ENCODE measurements at places on chromosomes 2 and 18.

DNA sequence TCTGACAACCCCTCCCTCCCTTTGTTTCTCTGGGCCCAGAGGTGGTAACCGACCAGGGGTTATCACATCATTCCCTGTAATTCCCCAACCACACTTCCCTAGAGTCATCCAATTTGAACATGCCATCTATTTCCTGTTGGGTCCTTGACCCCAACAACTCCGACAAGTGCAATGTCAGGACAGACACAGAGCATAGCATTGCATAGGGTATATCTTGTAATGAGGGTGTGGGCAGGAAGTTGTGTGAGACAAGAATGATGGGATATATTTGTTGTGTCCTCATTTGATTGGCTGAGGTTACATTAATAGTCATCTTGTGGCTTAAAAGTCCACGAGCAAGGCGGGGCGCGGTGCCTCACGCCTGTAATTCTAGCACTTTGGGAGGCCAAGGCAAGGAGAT is 33.4 kb upstream of the CNOT11 start:
- no peak overlapping the region for H3K4me3 ChIP-seq
- H3K27ac ChIP-seq, result no peak overlapping the region
- H3K4me1 ChIP-seq, result no peaks in the 10 kb centered on the region
- no peaks in the 10 kb centered on the region for H3K27me3 ChIP-seq
- H3K36me3 ChIP-seq, result no peaks in the 10 kb centered on the region

GRCh38 chr2:136919682-136920081 is 154.3 kb downstream of the THSD7B start:
- no peaks in the 10 kb centered on the region for H3K27me3 ChIP-seq
- H3K27ac ChIP-seq, result no peak overlapping the region
- H3K4me3 ChIP-seq, result no peak overlapping the region
- no peak for DNase-seq

DNA sequence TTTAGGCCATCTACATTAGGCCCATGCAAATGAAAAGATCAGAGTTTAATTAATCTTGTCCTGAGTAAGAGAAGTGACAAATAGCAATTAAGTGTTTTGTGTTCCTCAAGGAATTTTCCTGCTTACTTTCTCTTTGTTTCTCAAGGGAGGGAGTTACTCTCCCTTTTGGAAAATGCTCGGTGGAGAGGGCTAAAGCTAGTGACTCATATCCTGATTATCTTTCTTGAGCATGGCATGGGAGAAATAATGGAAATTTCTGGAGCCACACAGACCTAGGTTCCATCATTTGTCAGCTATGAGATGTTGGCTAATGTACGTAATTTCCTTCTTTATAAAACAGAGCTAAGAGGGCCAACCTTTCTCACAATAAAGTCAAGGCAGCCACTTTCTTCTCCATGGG is 177.1 kb downstream of the ETAA1 start:
- no peak overlapping the region for H3K27ac ChIP-seq
- no peak overlapping the region for H3K4me3 ChIP-seq
- no peaks in the 10 kb centered on the region for H3K27me3 ChIP-seq
- peaks cover 20% of the 10 kb centered on the region for H3K4me1 ChIP-seq
- DNase-seq, result no peak

- no peaks in the 10 kb centered on the region for H3K4me1 ChIP-seq
- no peaks in the 10 kb centered on the region for H3K36me3 ChIP-seq
- no peak overlapping the region for H3K4me3 ChIP-seq
- H3K27me3 ChIP-seq, result no peaks in the 10 kb centered on the region
- H3K27ac ChIP-seq, result no peak overlapping the region
Observed at GRCh38 chr2:40126006-40126405, 325.9 kb downstream of the SLC8A1 start.

DNA sequence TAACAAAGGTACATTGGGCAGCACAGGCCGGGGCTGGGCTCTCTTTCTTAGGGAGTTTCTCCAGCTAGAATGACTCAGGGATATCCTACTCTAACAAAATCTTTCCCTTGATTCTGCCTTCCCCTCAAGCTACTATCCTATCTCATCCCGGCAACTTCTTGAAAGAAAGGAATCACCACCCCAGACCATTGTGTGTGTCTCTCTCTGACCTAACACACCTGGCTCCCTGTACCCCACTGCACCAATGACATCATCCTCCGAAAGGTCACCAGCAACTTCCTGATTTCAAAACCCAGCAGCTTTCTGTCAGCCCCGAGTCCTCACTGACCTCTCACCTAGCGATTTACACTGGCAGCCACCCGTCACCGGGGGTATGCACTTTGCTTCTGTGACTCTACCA is 72.1 kb upstream of the MAP4K4 start:
- no peaks in the 10 kb centered on the region for H3K36me3 ChIP-seq
- DNase-seq, result no peak
- no peaks in the 10 kb centered on the region for H3K4me1 ChIP-seq
- no peaks in the 10 kb centered on the region for H3K27me3 ChIP-seq
- no peak overlapping the region for H3K4me3 ChIP-seq
